ENCODE measurements at places on chromosomes 6 and 20.

GRCh38 chr6:34866509-34866908, 21.3 kb downstream of the TAF11 start:
- no peak for DNase-seq

DNA sequence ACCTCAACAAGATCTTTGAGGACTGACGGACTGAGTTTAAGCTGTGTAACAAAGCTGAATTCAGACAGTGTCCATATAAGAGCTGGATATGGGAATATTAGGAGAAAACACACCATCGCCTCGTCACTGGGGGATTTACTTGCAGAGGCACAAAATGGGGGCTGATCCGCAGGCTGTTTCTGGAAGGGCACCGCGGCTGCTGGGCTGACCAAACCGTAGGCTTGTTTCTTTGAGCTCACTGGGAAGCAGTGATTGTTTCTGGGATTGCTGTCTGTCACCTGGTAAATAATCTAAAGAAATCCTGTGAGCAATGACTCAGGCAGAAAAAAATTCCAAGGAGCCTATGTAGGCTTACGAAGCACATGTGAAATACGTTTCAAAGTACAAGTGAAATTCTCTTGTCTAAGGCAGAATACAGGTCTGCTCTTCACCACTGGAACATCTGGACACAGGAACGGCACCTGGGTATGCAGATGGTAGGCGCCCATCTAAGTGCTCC, 63.9 kb upstream of the MPC1 start:
- no peak for DNase-seq

- DNase-seq = no peak
Measured at GRCh38 chr20:24590178-24590982, 121.0 kb downstream of the SYNDIG1 start.

GRCh38 chr20:6169251-6169650, 46.4 kb upstream of the FERMT1 start:
- no peak for DNase-seq

- no peak for DNase-seq
Measured at GRCh38 chr6:30679765-30680535, 6.5 kb downstream of the PPP1R18 start.

- no peak for DNase-seq
Measured at GRCh38 chr20:46286977-46287376, 21.3 kb downstream of the CDH22 start.

GRCh38 chr20:46047821-46048220, 18.8 kb downstream of the SLC12A5 start:
- no peak for DNase-seq

- DNase-seq = no peak
Measured at GRCh38 chr6:46220352-46221221, 49.8 kb upstream of the ENPP5 start.

Measured in activated T-helper 1 cell treated with anti-CD3 and anti-CD28 coated beads, Interleukin-2, amount 50 U/mL, for 16 hours (primary cell).